ENCODE measurements at places on chromosomes 7 and 10.
A peak's percentile ranks its signal among the peaks of the same experiment; 100 is the strongest.

DNA sequence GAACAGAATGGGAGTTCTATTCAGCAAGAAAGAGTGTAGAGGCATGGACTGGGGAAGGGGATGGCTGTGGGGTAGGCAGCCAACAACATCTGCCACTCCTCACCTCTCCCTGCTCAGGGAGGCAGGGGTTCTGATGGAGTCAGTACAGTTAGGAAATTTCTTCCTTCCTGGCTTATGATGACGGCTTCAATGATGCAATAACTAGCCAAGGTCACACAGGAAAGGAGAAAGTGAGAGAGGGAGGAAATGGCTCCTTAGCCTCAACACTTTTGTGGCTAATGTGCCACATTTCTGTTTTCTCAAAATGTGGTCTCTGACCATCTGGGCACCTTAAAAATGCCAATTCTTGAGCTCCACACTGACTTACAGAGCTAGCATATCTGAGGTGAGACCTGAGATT lies 79.3 kb upstream of the PDZD8 start:
- DNase-seq = peak; percentile 39

GRCh38 chr10:117860823-117861222 lies 185.9 kb downstream of the RAB11FIP2 start:
- peak; percentile 11 for DNase-seq

GRCh38 chr10:60951272-60951724 lies 7.3 kb upstream of the RHOBTB1 start:
- DNase-seq = no peak

DNA sequence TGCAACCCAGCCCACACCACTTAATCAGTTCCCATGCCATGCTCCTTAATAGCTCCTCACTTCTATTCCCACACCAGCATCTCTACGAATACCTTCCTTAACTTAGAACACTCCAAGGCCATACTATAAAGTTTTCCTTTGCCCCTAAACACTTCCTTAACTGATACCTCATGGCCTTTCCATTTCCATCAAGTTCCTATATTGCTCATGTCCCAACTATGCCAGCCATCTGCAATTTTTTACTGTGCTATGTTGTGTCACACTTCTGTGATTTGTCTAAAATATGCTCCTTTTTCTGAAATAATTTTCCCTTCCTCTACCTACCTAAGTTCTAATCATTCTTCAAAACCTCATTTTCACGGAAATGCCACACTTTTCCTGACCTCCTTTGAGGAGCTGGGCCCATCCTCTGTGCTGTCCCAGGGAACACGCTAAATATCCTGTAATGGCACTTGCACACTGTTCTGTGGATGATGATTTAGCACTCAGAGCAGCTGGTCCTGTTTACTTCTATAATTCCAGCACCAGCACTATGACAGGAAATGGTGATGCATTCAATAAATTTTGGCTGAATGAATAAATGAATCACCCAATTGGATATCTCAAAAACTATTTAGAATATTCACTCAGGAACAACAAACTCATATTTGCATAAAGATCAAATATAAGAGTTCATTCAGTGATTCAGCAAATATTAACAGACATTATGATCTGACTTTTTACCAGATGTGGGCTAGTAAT lies 266.5 kb upstream of the HGF start:
- DNase-seq = peak; percentile 48

DNA sequence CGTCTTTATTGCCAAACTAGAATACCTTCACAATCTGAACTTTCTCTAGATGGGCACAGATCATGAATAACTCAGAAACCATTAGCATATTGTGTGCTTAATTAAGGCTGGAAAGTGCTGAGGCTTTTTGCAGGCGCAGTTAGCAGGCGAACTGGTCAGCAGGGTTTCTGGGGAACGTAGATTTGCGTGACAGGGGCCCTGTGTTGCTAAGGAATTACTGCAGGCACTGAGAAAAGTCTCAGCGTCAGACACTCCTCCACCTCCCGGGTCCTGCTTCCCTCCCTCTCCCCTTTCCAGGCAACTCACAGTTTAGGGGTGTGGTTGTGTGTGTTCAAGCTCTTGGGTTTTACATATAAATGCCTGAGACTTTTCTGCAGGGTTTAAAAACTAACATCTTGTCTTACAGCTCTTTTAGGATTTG lies 2.2 kb downstream of the MAP3K8 start:
- DNase-seq = no peak

- DNase-seq = no peak
These were observed 3.1 kb downstream of the FUOM start for GRCh38 chr10:133354672-133355240.

DNA sequence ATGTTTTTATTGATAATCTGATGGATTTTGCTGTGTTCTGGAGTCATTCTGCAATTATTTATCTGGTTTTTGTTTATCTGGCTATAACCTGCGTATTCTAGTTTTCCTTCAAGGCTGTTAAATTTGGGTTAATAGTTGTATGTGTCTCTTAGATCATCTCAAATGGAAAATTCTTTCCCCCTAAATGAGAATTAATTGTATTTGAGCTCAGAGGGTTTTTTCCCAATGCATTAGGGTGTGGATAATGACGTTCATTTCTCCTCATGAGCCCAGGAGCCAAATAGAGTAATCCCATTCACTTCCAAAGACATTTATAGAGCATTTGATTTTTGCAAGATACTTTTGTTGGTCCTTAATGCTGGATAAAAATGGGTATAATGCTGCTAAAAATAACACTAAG lies 564.6 kb downstream of the GALNT17 start:
- no peak for DNase-seq

GRCh38 chr10:22617516-22617915 lies 96.9 kb downstream of the PIP4K2A start:
- DNase-seq = no peak

GRCh38 chr10:90849956-90850749 lies 7.7 kb downstream of the HTR7 start:
- DNase-seq = no peak

- no peak for DNase-seq
These were observed 40.1 kb upstream of the CXCL12 start for GRCh38 chr10:44424957-44425356.

DNA sequence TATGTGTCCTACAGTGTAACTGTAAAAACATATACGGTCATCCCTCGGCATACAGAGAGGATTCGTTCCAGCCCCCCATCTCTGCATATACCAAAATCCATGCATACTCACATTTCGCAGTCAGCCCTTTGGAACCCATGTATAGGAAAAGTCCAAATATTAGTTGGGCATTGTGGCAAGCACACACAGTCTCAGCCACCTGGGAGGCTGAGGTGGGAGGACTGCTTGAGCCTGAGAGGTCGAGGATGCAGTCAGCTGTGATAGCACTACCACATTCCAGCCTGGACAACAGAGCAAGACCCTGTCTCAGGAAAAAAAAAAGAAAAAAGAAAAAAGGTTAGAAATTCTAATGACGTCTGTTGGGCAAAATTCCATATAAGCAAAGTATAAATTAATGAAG lies 29.1 kb downstream of the MDH2 start:
- DNase-seq = no peak

DNA sequence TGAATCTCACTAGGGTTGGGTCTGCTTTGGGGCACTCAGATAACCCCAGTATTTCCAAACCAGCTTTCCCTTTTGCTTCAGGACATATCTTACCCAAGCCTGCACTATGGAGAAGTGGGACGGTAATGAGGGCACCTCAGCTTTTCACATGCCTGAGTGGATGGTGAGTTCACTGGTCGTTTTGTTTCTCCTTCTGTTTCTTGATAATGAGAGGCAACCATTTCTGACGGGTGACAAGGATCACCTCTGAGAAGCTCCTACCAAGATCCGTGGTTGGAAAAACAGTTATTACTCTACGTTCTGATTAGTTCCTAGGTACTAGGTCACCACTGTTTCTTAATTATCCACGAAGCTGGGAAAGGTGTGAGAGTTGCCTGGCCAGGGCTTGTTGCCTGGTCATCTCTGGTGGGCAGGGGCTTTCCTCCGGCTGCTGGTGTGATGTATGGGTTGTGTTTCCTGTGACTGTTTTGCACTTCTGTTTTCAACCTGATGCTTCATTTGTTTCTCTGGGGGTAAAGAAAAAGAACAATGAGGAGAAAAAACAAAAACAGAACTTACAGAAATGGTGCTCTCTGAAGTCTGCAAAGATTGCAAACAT lies 65.7 kb upstream of the STRIP2 start:
- no peak for DNase-seq

GRCh38 chr10:131915990-131916766 lies 15.4 kb downstream of the PPP2R2D start:
- DNase-seq = no peak

GRCh38 chr10:21689881-21690280 lies 155.8 kb downstream of the MLLT10 start:
- no peak for DNase-seq

DNA sequence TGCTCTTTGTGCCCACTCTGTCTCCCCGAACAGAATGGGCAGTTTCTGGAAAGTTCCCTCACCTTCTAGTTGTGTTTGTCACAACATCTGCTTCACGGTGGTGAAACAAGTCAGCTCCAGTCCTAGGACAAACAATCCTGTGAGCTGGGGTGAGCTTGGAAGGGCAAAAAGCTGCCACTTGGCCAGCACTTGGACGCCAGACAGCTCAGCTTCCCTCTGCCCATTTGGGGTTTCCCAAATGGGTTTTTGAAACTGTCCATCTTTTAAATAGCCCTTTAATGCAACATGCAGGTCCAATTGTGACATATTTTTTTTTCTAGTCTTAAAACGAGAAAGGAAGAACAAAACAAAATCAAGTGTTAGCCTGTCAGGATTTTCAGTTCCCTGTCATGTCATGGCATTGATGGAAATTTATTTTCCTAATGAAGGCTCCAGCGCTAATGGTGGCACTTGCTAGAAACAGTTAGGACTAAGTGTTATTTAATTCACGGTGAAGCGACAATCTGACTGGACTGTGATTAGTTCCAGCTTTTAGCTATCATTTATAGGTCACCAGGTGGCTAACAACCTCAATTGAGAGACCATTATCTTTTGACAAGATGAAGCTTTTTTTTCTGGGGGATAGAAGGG lies 181.7 kb downstream of the MYOF start:
- no peak for DNase-seq

- no peak for DNase-seq
These were observed 248.9 kb downstream of the COBL start for GRCh38 chr7:51067757-51068156.

- no peak for DNase-seq
These were observed 6.1 kb downstream of the RNF133 start for GRCh38 chr7:122692769-122693309.

GRCh38 chr10:96863922-96864543 lies 31.9 kb downstream of the LCOR start:
- no peak for DNase-seq

DNA sequence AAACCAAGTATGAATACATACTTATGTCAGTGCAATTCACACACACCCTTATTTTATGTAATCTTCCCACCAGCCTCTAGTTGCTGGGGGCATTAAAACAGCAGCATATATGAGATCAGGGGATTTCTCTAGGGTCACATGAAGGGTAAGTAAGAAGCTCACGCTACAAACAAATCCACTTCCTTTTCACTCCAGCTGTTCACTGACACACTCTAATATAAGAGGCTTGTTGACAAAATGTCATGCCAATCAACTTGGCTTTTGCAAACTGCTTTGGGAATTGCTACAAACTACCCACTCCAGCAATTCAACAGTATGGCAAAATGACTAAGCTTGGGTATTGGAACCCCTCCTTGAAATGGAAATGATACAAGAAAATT lies 10.3 kb downstream of the FAM3C start:
- peak; percentile 5 for DNase-seq

DNA sequence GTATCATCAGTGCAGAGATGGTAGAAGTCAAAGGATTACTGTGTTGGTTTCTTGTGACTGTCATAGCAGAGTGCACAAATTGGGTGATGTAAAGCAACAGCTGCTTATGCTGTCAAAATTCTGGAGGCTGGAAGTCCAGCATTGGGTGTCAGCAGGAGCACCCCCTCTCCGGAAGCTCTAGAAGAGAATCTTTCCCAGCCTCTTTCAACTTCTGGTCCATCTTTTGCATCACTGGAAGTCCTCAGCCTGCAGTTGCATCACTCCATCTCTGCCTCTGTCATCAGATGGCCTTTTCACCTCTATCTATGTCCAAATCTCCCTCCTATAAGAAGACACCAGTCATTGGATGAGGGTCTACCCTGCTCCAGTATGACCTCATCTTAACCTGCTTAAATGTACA lies 35.8 kb upstream of the GALNTL5 start:
- DNase-seq = no peak

DNA sequence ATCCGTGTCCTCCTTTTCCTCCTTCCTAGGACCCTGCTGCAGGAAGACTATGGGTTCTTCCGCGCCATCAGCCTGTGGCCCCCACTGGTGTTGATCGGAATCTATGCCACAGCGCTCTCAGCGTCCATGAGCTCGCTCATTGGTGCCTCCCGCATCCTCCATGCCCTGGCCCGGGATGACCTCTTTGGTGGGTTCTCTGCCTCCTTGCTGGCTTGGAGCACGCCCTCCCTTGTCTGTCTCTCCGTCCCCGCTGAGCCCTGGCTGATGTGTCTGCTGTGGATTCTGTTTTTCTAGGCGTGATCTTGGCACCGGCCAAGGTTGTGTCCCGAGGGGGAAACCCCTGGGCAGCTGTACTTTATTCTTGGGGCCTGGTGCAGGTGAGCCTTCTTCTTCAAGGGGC lies 7.3 kb upstream of the TRIP6 start:
- DNase-seq = no peak

Measured in skeletal muscle cell (primary cell).